ENCODE measurements at places on chromosomes 6 and 20.

- DNase-seq: no peak
- H3K4me1 ChIP-seq: no peaks in the 10 kb centered on the region
- H3K27ac ChIP-seq: no peak overlapping the region
- H3K4me3 ChIP-seq: no peak overlapping the region
These were observed 108.1 kb downstream of the IRF4 start for GRCh38 chr6:499617-500016.

GRCh38 chr6:15526212-15526701 is 136.6 kb downstream of the DTNBP1 start:
- no peak overlapping the region for H3K27ac ChIP-seq
- DNase-seq: no peak
- H3K4me1 ChIP-seq: peaks cover 3% of the 10 kb centered on the region

DNA sequence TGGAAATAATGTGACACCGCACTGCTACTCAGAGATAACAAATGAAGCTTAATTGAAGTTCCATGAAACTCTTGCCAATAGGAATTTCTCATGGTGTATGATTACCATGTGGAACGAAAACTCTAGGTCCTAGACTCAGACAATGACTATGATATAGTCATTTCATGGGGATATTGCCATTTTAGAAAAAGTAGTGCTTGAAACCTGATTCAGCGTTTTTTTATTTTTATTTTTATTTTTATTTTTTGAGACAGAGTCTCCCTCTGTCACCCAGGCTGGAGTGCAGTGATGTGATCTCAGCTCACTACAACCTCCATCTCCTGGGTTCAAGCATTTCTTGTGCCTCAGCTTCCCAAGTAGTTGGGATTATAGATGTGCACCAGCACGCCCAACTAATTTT is 253.9 kb downstream of the FARS2 start:
- no peaks in the 10 kb centered on the region for H3K4me1 ChIP-seq
- H3K4me3 ChIP-seq: no peak overlapping the region
- no peak overlapping the region for H3K27ac ChIP-seq
- DNase-seq: no peak
- H3K27me3 ChIP-seq: no peaks in the 10 kb centered on the region

DNA sequence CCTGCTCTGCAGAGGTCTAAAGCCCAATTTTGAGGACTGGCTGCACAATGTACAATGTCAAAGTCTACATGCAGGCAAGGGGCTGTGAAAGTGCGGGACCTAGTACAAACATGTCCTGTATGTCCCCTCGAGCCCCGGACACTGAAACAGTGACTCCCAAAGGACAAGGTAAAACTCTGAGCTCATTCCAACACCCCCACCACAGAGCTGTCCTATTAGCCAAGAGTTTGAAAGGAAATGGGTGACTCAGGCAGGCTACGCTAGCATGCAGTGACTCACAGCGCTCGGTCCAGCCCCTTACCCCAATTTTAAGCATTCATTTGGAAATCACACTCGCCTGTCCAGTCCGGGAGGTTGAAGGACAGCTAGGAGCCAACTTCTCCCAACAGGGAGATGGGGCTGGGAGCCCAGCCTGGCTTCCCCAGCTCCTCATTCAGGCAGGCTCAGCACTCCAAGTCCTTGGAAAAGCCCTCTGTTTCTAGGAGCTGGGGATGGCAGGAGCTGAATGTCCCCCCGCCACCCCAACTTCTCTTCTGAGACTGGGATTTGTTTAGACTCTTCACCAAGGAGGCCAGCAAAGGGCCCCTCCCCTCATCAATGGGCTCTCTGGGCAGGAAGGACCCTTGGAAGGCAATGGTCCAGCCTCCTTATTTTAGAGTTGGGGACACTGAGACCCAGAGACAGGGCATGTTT is 3.9 kb downstream of the SDC4 start:
- H3K4me3 ChIP-seq: peak overlapping the region; percentile 31
- peaks cover 7% of the 10 kb centered on the region for H3K27me3 ChIP-seq
- H3K36me3 ChIP-seq: peaks cover 6% of the 10 kb centered on the region
- peaks cover 83% of the 10 kb centered on the region for H3K4me1 ChIP-seq

DNA sequence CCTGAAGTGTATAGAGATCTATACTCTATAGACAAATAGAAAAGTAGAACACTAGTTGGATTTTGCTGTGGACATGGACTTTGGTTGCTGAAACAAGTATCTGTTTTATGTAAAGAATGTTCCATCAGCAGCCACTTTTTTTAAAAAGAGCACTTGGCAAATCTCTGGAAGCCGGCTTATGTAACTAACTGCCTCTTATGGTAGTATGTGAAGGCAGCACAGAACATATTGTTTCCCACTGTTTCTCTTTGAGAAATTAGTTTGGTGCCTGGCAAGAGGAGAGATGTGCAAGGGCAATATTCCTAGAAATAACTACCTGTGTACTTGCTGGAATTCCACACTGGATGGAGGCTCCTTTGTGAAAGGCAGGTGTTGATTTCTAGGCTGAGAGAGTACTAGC is 242.3 kb upstream of the PREP start:
- DNase-seq: peak; percentile 46
- H3K4me1 ChIP-seq: no peaks in the 10 kb centered on the region
- no peaks in the 10 kb centered on the region for H3K27me3 ChIP-seq
- H3K27ac ChIP-seq: no peak overlapping the region

DNA sequence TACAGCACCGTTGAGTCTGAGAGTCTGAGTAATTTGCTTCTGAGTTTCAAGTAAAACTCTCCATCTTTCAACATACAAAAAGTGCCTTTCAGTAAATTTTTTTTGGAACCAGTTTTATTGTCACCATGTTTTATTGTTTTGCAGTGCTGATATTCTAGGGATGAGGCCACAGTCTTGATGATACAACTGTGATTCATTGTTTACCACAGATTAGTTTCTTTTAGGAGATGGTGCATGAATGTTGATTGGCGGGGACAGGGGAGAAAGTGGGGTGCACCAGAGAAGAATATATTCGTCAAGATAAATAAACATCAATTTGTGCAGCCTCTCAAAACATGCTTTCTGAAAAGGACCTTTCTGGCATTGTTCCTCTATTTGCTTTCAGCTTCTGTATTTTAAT is 109.0 kb downstream of the MCHR2 start:
- H3K4me3 ChIP-seq: no peak overlapping the region
- H3K27ac ChIP-seq: no peak overlapping the region
- H3K4me1 ChIP-seq: no peaks in the 10 kb centered on the region
- H3K27me3 ChIP-seq: no peaks in the 10 kb centered on the region

GRCh38 chr20:4230651-4231050 is 215.3 kb upstream of the RNF24 start:
- peak; percentile 17 for DNase-seq
- no peak overlapping the region for H3K4me3 ChIP-seq
- H3K27ac ChIP-seq: no peak overlapping the region
- H3K36me3 ChIP-seq: no peaks in the 10 kb centered on the region
- H3K4me1 ChIP-seq: no peaks in the 10 kb centered on the region

GRCh38 chr6:12198851-12199250 is 91.3 kb upstream of the EDN1 start:
- DNase-seq: no peak
- no peak overlapping the region for H3K27ac ChIP-seq
- H3K27me3 ChIP-seq: no peaks in the 10 kb centered on the region
- H3K4me3 ChIP-seq: no peak overlapping the region

DNA sequence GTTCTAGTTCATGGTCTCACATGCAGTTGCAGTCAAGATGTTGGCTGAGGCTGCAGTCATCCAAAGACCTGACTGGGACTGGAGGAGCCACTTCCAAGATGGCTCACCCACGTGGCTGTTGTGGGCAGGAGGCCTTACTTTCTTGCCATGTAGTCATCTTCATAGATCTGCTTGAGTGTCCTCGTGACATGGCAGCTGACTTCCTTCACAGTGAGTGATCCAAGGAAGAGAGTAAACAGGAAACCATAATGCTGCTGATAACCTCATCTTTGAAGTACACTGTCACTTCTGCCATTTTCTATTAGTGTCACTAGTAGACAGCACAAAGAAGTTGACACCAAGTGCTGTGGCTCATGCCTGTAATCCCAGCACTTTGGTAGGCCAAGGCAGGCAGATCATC is 40.1 kb upstream of the AKIRIN2 start:
- no peaks in the 10 kb centered on the region for H3K27me3 ChIP-seq
- no peak overlapping the region for H3K27ac ChIP-seq
- H3K4me1 ChIP-seq: no peaks in the 10 kb centered on the region
- no peak for DNase-seq
- H3K4me3 ChIP-seq: no peak overlapping the region

Data from stomach (tissue), 19 donors.